ENCODE measurements at places on chromosomes 1 and 21. TPM values are rescaled to one million over a fixed set of nuclear protein-coding genes. Genes with fewer than 3 reads are reported as not detected.

Gene MIXL1
- 0.72 TPM for polyA plus RNA-seq

Gene UBL4B
- not detected for polyA plus RNA-seq

Gene LIPI
- polyA plus RNA-seq: 0.63 TPM

Gene FCRL3
- 0.38 TPM for polyA plus RNA-seq

Gene SMIM1
- polyA plus RNA-seq: 6.0 TPM

Gene CSMD2
- polyA plus RNA-seq: 0.14 TPM

Gene TMEM52
- polyA plus RNA-seq: 1.5 TPM

Gene OR2T11
- polyA plus RNA-seq: not detected

Gene OVAAL
- not detected for polyA plus RNA-seq

Gene EFNA1
- 96.8 TPM for polyA plus RNA-seq

Gene CR1
- 0.73 TPM for polyA plus RNA-seq

Gene PTPN14
- polyA plus RNA-seq: 16.9 TPM

Gene KRTAP7-1
- polyA plus RNA-seq: not detected
